ENCODE measurements at places on chromosomes 12 and 14. TPM values are rescaled to one million over a fixed set of nuclear protein-coding genes. Genes with fewer than 3 reads are reported as not detected.

Gene P2RX2
- 1.6 TPM for total RNA-seq

Gene SRGAP1
- 8.1 TPM for total RNA-seq

Gene B4GALNT1
- total RNA-seq, result 1.2 TPM

Gene AKAP5
- 2.8 TPM for total RNA-seq

Gene VIPAS39
- 17.0 TPM for total RNA-seq

Gene KRT83
- total RNA-seq, result not detected

Gene MANSC4
- not detected for total RNA-seq

Gene HEATR5A
- 29.6 TPM for total RNA-seq

Gene SSPN
- total RNA-seq, result 2.5 TPM

Gene ACVRL1
- 0.64 TPM for total RNA-seq

Gene RASSF9
- total RNA-seq, result 0.33 TPM

Gene IL31
- not detected for total RNA-seq

Gene POTEG
- not detected for total RNA-seq

Gene C12orf42
- total RNA-seq, result 0.37 TPM

Gene ZNF410
- total RNA-seq, result 19.3 TPM

Gene PRB2
- total RNA-seq, result not detected

Gene FAM222A
- 1.3 TPM for total RNA-seq

Gene LUM
- total RNA-seq, result 0.28 TPM

Gene ACTN1
- total RNA-seq, result 197 TPM

Gene CNTN1
- 16.9 TPM for total RNA-seq

Gene AQP6
- 0.21 TPM for total RNA-seq

Gene ADAMTS20
- total RNA-seq, result 6.0 TPM

Gene DNAH10
- 0.09 TPM for total RNA-seq

Gene RNU4-1
- 2,477 TPM for total RNA-seq

Gene RNFT2
- 27.7 TPM for total RNA-seq

Gene BMAL2
- 16.2 TPM for total RNA-seq

Gene PTPRR
- 0.60 TPM for total RNA-seq

Gene FAM216A
- total RNA-seq, result 16.9 TPM

Gene SOAT2
- not detected for total RNA-seq

Gene CLEC9A
- not detected for total RNA-seq
